ENCODE measurements at places on chromosomes 16 and 17.

DNA sequence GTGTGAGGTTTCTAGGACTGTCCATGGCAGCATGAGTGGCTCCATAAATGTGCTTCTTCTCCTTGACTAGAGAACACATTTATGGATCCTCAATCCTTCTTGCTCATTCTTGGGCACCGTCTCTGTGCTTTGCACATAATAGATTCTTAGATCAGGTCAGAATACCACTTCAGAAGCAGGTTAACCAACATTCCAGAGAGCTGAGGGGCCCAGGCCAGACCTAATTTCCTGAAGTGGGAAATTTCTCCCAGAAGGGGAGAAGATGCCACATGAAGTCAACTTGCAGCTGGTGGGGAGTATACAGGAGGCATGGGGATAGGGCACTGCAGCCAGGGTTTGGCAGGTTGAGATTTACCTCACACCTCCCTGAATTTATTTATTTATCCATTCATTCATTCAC, 24.4 kb upstream of the VAT1L start:
- no peak for DNase-seq

GRCh38 chr17:49051269-49051668, 54.1 kb downstream of the IGF2BP1 start:
- no peak for DNase-seq

- no peak for DNase-seq
Observed at GRCh38 chr16:1026784-1027500, 45.4 kb downstream of the SOX8 start.

DNA sequence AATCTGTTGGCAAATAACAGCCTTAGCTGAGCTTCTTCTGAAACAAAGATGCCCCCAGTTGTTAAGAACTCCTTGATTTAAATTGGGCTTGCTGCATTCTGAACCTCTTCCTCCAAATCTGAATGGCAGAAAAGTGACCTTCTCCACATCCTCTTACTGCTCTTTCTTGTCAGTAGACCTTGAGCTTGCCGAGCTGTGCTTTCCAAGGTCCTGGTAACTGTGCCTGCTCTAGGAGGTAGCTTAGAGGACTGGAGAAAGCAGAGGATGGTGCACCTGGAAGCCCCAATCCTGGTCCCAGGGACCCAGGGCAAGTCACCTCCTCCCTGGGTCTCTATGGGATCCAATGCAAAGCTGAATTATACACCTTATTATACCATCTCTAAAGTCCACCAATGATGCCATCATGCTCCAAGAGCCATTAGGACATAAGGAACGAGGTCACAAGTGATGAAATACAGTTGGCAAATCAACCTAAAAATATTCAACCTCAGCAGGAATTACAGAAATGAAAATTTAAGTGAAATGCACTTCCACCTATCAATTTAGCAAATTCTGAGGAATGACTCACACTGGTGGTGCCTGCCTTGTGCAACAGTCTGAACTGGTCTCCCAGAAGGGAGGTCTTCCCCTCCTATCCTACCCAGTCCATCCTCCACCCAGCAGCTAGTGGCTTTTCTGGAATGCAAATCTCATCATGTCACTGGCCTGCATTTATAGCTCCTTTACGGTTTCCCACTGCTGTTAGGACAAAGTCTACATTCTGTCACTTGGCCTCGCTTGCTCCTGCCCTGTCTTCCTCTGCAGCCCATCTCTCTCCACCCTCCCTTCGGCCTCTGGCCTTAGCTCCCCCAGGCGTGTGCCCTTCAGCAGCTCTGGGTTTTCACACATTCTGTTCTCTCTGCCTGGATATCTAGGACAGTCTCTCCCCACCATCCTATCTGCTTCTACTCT, 36.6 kb downstream of the TOM1L2 start:
- peak; percentile 95 for DNase-seq

GRCh38 chr16:26019381-26020242, 327.9 kb downstream of the HS3ST4 start:
- no peak for DNase-seq

GRCh38 chr16:28163699-28164098, 48.1 kb downstream of the XPO6 start:
- DNase-seq, result no peak

- no peak for DNase-seq
Observed at GRCh38 chr16:56933828-56934598, 2.1 kb downstream of the HERPUD1 start.

DNA sequence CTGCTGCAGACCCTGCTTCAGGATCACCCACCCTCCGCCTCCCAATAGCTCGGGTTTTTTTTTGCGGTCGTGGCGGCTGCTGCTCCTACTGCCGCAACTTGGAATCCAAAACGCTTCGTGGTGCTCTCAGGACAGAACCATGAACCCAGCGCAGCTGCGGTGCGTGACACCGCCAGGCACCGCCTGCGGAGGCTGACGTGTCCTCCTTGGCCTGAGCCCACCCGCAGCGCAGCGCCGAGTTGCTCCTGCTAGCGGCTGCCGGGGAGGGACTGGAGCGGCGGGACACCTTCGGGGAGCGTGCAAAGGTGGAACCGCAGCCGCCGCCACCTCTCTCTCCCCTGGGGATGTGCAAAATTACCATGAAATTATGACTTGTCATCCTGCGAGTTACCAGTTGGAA, 1893.0 kb downstream of the TP53TG3F start:
- no peak for DNase-seq

DNA sequence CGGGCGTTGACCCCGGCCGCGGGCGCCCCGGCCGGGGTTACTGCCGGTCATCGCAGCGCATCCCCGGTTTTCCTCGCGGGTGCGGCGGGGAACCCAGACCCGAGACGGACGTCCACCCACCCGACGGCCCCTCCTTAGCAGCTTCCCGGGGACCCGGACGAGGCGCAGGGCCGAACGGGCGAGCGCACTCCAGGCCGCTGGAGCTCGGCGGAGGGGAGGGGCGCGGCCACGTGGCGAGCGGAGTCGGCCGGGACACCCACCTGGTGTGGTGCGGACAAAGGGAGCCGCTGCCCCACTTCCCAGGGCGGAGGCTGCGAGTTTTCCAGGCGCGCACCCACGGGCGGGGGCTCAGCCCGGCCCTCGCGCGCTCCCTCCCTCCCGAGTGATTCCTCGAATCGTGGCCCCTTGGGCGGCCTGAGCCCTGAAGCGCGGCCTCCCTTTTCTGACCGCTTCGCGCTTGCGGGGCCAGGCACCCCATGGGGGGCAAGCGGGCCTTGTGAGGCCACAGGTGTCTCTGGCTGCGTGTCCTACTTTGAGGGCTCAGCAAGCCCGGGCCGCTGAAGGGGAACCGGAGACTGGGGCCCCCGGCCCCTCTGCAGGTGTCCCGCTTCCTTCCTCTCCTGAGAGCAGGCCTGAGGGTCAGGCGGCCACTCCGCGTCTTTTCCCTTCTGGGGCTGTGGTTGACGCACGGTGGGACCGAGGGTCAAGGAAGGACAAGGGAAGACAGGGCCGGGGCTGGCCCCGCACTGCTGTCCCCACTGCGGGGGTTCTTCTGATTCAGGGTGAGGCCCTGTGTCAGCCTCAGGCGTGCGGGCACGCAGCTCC, 1.1 kb upstream of the FASN start:
- no peak for DNase-seq

DNA sequence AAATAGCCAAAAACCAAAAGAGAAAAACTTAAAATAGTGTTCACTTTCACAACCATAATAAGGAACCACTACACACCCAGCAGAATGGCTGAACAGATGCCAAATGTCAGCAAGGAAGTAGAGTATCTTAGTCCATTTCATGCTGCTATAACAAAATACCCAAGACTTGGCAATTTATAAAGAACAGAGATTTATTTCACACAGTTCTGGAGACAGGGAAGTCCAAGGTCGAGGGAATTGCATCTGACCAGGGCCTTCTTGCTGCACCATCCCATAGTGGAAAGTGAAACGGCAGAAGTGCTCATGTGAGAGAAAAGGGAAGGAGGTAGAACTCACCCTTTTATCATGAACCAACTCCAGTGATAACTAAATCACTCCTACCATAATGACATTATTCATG, 33.8 kb upstream of the CCL22 start:
- DNase-seq, result no peak

GRCh38 chr16:79393127-79393526, 207.4 kb downstream of the MAF start:
- DNase-seq, result no peak
